ENCODE measurements at places on chromosomes 4 and X. TPM values are rescaled to one million over a fixed set of nuclear protein-coding genes. Genes with fewer than 3 reads are reported as not detected.

The USP17L29 gene
- not detected for total RNA-seq

The TMEM271 gene
- total RNA-seq, result not detected

The CDKN2AIP gene
- total RNA-seq, result 24.7 TPM

The DUSP21 gene
- not detected for total RNA-seq

The PSAPL1 gene
- total RNA-seq, result not detected

The SSX1 gene
- not detected for total RNA-seq

The SLC4A4 gene
- total RNA-seq, result 0.09 TPM

The DMD gene
- total RNA-seq, result 8.9 TPM

The SPANXN3 gene
- not detected for total RNA-seq

The ARX gene
- total RNA-seq, result not detected

The BEX2 gene
- not detected for total RNA-seq

The GLOD5 gene
- not detected for total RNA-seq

The P2RY10 gene
- total RNA-seq, result not detected

The TCEAL2 gene
- total RNA-seq, result not detected

The LEF1 gene
- 55.5 TPM for total RNA-seq

The RNF128 gene
- not detected for total RNA-seq

The SOX3 gene
- total RNA-seq, result not detected

The POU4F2 gene
- not detected for total RNA-seq

The IGBP1 gene
- 42.1 TPM for total RNA-seq

The PDE5A gene
- 45.0 TPM for total RNA-seq

The ASB12 gene
- not detected for total RNA-seq

The AKAP14 gene
- not detected for total RNA-seq

The SMR3B gene
- not detected for total RNA-seq

The CASK gene
- total RNA-seq, result 25.2 TPM

The ANTXR2 gene
- total RNA-seq, result 57.8 TPM

The MAML3 gene
- 1.8 TPM for total RNA-seq

The PGAM4 gene
- total RNA-seq, result not detected

The SNCA gene
- 19.3 TPM for total RNA-seq

The PAGE5 gene
- not detected for total RNA-seq

The ZNF674 gene
- total RNA-seq, result 2.6 TPM

The POF1B gene
- not detected for total RNA-seq

The TEX13D gene
- total RNA-seq, result not detected

The EDA gene
- total RNA-seq, result not detected

The MXRA5 gene
- 0.22 TPM for total RNA-seq

The CLIC2 gene
- total RNA-seq, result 0.08 TPM

The LDB2 gene
- 8.0 TPM for total RNA-seq

The CSAG2 gene
- total RNA-seq, result not detected

The HPGDS gene
- total RNA-seq, result not detected

The ANK2 gene
- total RNA-seq, result 3.4 TPM

The SYN1 gene
- total RNA-seq, result 1.5 TPM

The FNIP2 gene
- total RNA-seq, result 29.6 TPM

The SATL1 gene
- total RNA-seq, result 0.18 TPM

The NSDHL gene
- 6.8 TPM for total RNA-seq

The CHM gene
- 21.1 TPM for total RNA-seq

The LRP2BP gene
- 0.29 TPM for total RNA-seq

The P2RY4 gene
- not detected for total RNA-seq

The ZNF630 gene
- 0.58 TPM for total RNA-seq

The TAF7L gene
- 0.08 TPM for total RNA-seq

The CXCL13 gene
- total RNA-seq, result not detected

The CNOT6L gene
- 9.2 TPM for total RNA-seq

The PYURF gene
- total RNA-seq, result 119 TPM

The ATP1B4 gene
- total RNA-seq, result not detected

The PALLD gene
- 99.8 TPM for total RNA-seq

The JADE3 gene
- total RNA-seq, result 5.0 TPM

The MAGEA9B gene
- total RNA-seq, result not detected

All from SJSA1 (cell line).